ENCODE measurements at places on chromosomes 5 and 9.

GRCh38 chr5:72202331-72202825 lies 95.1 kb downstream of the MAP1B start:
- DNase-seq, result no peak

GRCh38 chr5:146240951-146241350 lies 37.5 kb downstream of the RBM27 start:
- DNase-seq, result no peak

- no peak for DNase-seq
Observed at GRCh38 chr5:27377626-27378025, 339.2 kb upstream of the CDH9 start.

- peak; percentile 34 for DNase-seq
Observed at GRCh38 chr5:143168171-143168741, 235.2 kb downstream of the NR3C1 start.

GRCh38 chr9:110152704-110153374 lies 55.1 kb downstream of the C9orf152 start:
- peak; percentile 60 for DNase-seq

- DNase-seq, result no peak
Observed at GRCh38 chr5:154850255-154851062, at the start of gene FAXDC2. TSS of gene FAXDC2 (minus strand) at chr5:154850603. CDS start at chr5:154838178, 12,425 bp downstream.

GRCh38 chr5:62007457-62007856 lies 298.5 kb upstream of the KIF2A start:
- no peak for DNase-seq

- DNase-seq, result no peak
Observed at GRCh38 chr9:104765138-104765537, 1.2 kb downstream of the NIPSNAP3B start.

DNA sequence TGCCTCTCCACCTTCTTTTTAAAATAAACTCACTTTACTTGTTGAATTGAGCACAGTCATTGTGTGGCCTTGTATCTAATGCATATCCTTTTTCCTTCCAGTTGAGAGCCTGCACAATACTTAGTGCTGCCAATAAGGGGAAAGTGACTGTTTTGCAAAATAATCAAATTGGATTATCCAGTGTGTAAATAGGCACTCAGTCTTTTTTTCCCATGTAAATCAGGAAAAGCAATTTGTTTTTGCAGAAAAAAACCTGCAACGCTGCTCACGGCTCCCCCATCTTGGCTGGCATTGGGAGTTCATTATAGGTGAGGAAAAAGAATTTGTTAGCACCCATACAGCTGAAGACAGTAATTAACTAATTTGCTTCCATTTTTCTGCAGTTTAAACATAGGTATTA lies 299.9 kb downstream of the CSNK1G3 start:
- no peak for DNase-seq

DNA sequence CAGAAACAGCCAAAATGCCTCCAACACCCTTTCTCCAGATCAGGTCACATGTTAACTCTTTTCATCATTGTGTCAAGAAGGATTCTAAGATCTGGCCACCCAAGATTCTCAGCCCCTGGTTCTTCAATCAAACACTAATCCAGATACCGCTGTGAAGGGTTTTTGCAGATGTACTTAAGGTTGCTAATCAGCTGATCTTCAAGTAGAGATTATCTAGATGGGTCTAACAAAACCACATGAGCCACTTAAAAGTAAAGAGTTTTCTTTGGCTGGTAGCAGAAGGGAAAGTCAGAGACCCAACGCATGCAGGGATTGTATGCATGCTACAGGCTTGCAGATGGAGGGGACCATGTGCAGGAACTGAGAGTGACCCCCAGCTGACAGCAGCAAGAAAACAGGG lies 267.9 kb downstream of the CDK5RAP2 start:
- no peak for DNase-seq

DNA sequence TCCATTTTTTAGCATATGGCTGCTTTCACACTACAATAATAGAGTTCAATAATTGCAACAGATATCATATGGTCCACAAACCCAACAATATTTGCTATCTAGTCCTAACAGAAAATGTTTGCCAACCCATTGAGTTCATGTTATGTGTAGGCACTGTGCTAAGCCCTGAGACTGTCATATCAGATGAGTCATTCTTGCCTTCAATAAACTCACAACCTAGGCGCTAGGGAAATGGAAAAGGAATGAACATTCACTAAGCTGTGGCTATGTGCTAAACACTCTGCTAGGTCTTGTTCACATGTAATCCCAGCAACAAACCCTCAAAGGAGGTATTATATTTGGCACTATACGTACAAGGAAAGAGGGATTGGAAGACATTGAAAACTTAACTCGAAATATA lies 8.4 kb upstream of the TIMD4 start:
- DNase-seq, result no peak

GRCh38 chr9:16671591-16672137 lies 198.8 kb downstream of the BNC2 start:
- peak; percentile 20 for DNase-seq

DNA sequence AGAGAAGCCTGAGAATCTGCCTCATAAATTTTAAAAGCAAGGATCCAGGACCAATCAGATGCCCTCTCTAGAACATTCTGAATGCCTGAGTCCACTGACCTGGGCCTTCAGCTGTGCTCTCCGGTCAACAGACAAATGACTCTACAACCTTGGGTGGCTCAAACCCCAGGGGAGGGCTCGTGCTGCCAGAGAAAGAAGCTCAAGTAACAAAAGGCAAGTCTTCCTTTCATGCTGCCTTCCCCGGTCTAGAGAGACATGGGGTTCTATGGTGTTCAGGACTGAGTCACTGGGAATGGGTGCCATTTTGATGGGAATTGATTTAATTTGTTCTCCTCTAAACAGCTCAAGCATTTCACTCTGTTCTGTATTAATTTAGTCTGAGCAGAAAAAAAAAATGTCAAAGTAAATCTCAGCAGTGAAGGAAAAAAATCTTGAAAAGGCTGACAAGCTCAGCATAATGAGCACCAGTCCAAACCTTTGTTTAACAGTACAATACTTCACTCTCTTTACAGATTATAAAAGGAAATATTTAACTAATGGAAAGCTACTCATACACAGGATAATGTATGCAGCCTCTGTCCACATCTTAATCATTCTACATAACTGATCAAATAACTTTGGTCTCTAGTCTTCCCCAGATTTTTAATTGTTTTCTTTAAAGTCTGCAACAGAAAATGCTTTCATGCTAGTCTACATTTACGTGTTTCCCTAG lies 191.0 kb downstream of the GLIS3 start:
- no peak for DNase-seq

DNA sequence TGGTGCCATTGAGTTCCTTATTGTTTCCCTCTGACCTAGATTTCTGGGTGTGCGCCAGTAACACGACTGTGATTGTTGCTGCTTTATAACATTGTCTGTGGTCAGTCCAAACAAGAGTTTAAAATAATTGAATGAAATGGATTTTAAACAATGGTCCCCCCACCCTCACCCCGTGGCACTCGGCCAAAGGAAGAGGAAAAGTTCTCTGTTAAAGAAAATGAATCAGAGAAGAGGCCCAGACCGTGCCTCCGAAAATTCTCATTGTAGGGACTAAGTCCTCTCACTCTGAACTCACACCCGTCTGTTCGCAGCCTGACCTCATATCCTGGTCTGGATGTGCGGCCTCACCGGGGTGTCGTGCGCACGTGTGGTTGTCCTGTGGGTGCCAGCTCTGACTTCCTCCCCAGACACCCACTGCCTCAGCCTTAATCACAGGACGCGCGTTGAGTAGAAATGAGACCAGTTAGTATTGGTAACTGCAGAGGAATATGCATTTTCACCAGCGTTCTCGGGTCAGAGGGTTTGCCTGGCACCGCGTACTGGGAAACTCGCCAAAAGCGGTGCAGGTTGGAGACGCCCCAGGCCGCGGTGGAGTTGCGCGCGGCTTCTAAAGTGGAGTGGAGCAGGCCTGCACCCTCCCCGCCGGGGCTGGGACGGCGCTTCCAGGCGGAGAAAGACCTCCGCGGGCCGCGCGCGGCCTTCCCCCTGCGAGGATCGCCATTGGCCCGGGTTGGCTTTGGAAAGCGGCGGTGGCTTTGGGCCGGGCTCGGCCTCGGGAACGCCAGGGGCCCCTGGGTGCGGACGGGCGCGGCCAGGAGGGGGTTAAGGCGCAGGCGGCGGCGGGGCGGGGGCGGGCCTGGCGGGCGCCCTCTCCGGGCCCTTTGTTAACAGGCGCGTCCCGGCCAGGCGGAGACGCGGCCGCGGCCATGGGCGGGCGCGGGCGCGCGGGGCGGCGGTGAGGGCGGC lies at the start of gene ABL1:
ABL1 (plus strand) TSS at position 884 of the 966 bp plus-strand sequence. CDS start 193 bp downstream, outside the sequence.
- DNase-seq, result peak; percentile 16

DNA sequence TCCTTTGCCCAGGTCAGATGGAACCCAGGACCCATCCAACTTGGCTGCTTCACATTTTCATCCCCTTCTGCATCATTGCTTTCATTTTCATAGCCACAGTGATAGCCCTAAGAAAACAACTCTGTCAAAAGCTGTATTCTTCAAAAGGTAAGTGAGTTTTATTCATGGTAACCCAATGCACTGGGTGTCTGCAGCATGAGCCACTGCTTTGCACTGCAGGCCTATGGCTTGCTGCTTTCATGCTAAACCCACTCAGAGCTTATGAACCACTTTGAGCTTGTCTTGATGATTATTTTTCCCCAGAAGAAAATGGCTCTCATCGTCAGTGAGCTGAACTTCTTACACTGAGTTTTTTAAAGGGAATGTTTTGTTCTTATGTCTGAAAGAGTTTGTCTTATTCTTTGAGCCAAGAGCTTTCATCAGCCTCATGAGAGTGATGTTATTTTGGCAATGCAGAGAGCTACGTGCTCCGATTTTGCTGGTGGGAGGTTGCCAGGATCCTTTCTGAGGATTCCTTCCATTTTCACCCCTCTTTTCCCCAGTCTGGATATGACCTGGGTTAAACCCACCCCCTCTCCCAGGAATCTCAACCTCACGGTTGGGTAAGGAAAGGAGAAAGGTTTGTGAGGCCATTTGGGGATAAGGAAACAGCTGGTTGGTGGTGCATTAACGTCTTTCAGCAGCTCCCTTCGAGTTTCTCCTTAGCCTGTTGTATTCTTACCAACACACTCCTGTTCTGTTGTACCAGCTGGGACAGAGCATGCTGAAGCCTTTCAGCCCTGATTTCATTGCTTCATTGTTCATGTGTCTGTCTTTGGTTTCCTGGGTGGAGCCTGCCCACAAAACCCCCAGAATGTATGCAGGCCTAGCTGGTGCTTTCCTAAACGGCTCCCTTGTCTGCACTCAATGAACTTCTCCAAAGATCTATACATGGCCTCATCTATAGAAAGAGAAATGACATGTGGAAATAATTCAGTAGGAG lies 47.6 kb downstream of the PDCD1LG2 start:
- DNase-seq, result no peak

GRCh38 chr5:118593003-118593328 lies 395.4 kb downstream of the DTWD2 start:
- no peak for DNase-seq

DNA sequence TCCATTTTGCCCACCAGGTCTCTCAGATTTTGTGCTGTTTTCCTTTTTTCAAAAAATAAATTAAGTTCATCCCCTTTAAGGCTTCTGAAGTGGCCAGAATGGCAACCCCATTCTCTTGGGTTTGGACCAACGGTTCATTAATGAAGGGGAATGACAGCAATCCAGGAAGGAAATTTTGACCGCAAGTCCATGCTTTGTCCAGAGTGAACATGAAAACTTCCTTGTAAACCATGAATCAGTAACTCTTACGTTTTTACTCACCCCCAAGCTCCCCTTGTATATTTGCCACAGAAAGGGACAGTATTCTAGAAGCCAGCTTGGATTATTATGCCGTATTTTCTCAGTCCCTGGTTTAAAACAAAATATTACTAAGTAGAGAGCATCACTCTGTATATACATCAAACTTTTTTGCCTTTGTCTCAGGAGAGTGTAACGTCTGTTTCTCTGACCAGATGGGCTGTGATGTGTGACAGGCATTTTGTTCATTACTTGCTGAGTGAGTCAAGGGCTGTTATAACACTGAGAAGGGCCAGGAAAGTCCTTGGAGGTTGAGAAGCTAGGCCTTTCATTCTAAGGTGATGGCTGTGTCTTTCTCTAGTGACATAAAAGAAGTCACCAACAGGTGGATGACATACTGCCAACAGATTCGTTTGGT lies 148.2 kb downstream of the SMARCA2 start:
- no peak for DNase-seq

- no peak for DNase-seq
Observed at GRCh38 chr5:91978221-91978882, 595.2 kb upstream of the ARRDC3 start.

DNA sequence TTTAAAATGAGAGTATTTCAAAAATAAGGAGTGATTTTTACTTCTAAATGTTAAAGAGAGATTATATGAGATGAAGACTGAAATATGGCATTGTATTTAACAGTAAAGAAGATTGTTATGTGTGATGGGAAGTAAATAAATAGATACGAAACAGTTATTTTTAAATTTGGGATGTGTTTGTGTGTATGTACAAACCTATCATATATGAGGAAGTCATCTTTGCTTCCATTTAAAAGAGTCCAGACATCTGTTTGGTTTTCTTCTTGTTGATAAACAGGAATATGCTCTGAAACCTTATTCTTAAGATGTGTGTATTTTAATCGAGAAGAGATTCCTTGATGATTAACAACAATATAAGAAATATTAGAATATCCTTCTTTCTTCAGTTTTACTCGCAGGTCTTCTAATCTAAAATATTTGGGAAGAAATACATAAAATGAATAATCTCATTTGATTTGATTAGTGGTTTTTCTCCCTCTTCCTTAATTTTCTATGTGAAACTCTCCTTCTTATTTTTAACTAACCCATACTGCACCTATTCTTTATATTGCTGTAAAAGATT lies 4.9 kb downstream of the SELENOP start:
- no peak for DNase-seq

- no peak for DNase-seq
Observed at GRCh38 chr9:69141851-69142250, 32.2 kb upstream of the TJP2 start.

GRCh38 chr5:21173526-21173925 lies 1185.5 kb upstream of the CDH18 start:
- DNase-seq, result no peak

Measured in NCI-H1694 (cell line).